ENCODE measurements at places on chromosomes 2 and 18. TPM values are rescaled to one million over a fixed set of nuclear protein-coding genes. Genes with fewer than 3 reads are reported as not detected.

DNA sequence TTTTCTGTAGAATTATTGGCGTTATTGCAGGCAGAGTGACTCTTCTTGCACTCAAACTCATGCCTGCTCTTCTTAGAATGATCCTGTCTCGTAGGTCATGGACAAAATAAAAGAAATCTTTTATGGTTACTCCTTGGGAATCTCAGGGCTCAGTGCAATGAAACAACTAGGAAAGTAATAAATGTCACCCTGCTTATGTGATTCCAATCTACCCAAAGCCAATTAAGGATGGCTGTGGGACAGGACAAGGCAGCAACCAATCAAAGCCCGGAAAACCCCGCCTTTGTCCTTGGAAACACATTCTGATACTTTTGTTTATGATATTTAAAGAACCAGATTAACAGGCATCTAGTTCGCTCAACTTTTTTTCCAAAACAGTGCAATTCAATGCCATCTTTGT, 53.0 kb downstream of the GRB14 start:
- DNase-seq, result no peak
- no peaks in the 10 kb centered on the region for H3K27me3 ChIP-seq
- no peaks in the 10 kb centered on the region for H3K36me3 ChIP-seq
- H3K27ac ChIP-seq, result no peak overlapping the region
- H3K4me1 ChIP-seq, result no peaks in the 10 kb centered on the region
- H3K4me3 ChIP-seq, result no peak overlapping the region

Gene CYP27C1
- not detected for total RNA-seq

GRCh38 chr18:6222271-6222670, 192.4 kb downstream of the L3MBTL4 start:
- H3K4me3 ChIP-seq, result no peak overlapping the region
- no peak for DNase-seq
- H3K36me3 ChIP-seq, result no peaks in the 10 kb centered on the region
- no peaks in the 10 kb centered on the region for H3K4me1 ChIP-seq
- no peaks in the 10 kb centered on the region for H3K27me3 ChIP-seq
- H3K27ac ChIP-seq, result no peak overlapping the region

Gene RETREG2
- total RNA-seq, result 84.7 TPM

- no peak overlapping the region for H3K4me3 ChIP-seq
- no peaks in the 10 kb centered on the region for H3K27me3 ChIP-seq
- H3K4me1 ChIP-seq, result no peaks in the 10 kb centered on the region
Observed at GRCh38 chr2:39913648-39914461, 134.8 kb upstream of the THUMPD2 start.

GRCh38 chr2:233400961-233401360, 46.7 kb downstream of the DGKD start:
- no peaks in the 10 kb centered on the region for H3K27me3 ChIP-seq
- DNase-seq, result no peak
- H3K4me3 ChIP-seq, result no peak overlapping the region
- peaks cover 23% of the 10 kb centered on the region for H3K4me1 ChIP-seq
- H3K27ac ChIP-seq, result no peak overlapping the region
- peaks cover 8% of the 10 kb centered on the region for H3K36me3 ChIP-seq

DNA sequence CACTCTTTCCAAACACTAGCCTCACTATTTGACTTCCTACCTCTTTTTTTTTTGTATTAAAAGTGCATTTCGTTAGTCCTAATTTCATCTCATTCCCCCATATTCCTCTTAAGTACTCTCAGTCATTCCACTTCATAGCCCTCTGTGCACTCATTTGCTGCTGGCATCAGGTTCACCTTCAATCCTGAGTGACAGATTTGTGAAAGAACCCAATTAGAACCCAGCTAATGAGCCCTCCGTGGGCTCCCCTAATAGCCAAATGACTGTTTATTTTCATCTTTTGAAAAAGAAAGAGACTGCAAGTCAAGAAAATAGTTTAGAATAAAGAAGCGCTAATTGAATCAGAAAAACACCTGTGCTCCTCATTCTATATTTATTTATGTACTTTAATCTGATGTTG, 512.1 kb upstream of the LRATD1 start:
- no peaks in the 10 kb centered on the region for H3K27me3 ChIP-seq
- no peaks in the 10 kb centered on the region for H3K36me3 ChIP-seq
- H3K27ac ChIP-seq, result no peak overlapping the region
- H3K4me1 ChIP-seq, result no peaks in the 10 kb centered on the region

GRCh38 chr18:33577685-33578517, at the start of gene ASXL3:
TSS of gene ASXL3 (plus strand) at chr18:33578219. CDS start at chr18:33578632, 413 bp downstream.
- no peak for DNase-seq
- H3K27ac ChIP-seq, result no peak within 1 kb of the TSS
- H3K36me3 ChIP-seq, result no peaks in the 10 kb centered on the region

DNA sequence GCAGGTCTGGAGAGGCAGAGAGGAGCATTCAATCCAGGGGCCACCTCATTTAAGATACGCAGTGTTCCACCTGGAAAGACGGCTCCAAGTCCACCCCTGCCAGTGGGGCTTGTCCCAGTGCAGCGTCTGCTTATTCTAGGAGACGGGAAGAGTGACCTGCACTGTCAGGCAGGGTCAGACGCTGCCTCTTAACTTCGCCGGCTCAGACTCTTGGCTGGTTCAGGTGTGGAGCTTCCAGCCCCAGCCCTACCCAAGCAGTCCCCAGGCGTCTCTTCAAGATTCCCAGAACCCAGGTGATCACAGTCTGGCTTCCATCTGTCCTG, 208.5 kb downstream of the TFCP2L1 start:
- no peaks in the 10 kb centered on the region for H3K4me1 ChIP-seq
- no peak for DNase-seq
- no peaks in the 10 kb centered on the region for H3K36me3 ChIP-seq

- H3K27ac ChIP-seq, result no peak overlapping the region
- H3K4me1 ChIP-seq, result no peaks in the 10 kb centered on the region
- no peak for DNase-seq
Observed at GRCh38 chr18:58534535-58535301, 94.2 kb downstream of the ALPK2 start.

DNA sequence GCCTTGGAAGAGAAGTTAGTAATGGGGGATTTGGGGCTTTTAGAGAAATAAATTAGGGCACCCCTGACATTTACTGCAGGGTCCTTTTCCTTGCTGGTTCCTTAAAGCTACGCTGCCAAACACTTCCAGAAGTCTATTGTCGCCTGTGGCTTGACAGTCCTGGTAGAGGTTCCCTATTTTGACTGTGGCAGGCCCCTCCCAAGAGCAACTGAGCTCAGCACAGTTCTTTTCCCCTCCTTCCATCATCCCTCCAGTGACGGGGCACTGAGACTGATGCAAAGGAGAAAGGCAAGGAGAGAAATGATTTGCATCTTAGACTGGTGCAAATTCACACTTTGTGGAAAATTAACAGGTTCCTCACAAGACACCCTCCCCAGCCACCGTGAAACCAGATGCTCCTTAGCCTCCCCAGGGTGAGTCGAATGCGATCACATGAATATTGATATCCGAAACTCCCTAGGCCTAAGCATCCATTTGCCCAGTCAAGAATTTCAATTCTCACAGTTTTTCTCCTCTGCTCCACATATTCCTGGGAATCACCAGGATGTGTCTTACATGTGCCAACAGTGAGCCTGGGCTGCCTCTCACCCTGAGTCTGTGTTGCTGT, 45.4 kb downstream of the RABL2A start:
- no peak overlapping the region for H3K27ac ChIP-seq
- H3K4me3 ChIP-seq, result no peak overlapping the region
- H3K36me3 ChIP-seq, result no peaks in the 10 kb centered on the region

DNA sequence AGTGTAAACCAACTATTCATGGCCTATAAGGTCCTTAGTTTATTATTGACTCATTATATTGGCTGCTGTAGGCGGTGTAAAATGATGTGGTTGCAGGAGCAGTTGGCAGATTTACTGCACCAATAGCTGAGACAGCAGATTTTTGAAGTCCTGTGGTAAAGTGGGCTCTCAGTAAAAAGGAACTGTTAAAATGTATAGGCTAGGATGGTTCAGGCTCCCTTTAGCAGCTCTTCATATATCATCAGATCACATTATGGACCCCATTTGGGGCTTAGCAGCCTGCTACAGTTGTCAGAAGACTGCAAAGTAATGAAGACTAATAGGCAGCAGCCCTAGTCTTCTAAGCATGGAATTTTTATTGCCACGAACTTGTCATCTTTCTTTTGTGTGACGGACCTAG, 27.8 kb downstream of the MTX2 start:
- H3K4me1 ChIP-seq, result no peaks in the 10 kb centered on the region
- H3K36me3 ChIP-seq, result peaks cover 4% of the 10 kb centered on the region
- no peak overlapping the region for H3K4me3 ChIP-seq
- H3K27me3 ChIP-seq, result no peaks in the 10 kb centered on the region
- no peak overlapping the region for H3K27ac ChIP-seq

DNA sequence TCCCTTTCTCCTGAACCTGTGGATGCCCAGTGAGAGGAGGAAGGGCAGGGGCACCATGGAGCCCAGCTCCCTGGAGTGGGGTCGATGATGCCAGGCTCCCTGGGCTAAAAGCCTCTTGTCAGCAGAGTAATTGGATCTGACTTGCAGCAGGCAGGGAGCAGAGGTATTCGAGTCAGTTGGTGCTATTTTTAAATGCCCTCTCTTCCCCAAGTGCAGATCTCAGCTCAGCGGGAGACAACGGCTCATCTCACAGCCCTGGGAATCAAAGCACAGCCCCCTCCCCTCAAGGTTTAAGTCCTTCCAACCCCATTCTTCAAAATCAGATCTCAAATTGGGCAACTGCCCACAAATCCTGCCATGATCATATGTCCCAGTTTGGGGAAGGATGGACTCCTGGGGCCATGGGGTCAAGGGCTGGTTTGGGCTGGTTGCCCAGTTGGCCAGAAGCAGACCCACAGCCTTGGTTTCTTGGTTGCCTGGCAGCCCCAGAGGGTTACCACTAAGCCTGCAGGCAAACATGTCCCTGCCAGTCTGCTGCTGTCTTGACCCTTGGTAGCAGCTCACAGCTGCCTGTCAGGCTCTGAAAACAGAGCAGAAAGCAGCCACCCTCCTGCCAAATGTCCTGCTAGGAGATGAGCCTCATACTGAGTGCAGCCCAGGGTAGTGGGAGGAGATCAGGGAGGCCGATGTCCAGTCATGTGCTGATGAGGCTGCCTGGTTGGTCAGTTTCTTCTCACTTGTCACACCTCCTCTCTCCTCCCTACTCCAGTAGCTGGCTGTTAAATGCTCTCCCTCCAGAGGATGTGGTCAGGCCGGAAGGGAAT, 244.9 kb downstream of the LOXHD1 start:
- no peak overlapping the region for H3K4me3 ChIP-seq
- no peaks in the 10 kb centered on the region for H3K4me1 ChIP-seq

Gene KCNIP3
- not detected for total RNA-seq

Gene TSPYL6
- not detected for total RNA-seq

DNA sequence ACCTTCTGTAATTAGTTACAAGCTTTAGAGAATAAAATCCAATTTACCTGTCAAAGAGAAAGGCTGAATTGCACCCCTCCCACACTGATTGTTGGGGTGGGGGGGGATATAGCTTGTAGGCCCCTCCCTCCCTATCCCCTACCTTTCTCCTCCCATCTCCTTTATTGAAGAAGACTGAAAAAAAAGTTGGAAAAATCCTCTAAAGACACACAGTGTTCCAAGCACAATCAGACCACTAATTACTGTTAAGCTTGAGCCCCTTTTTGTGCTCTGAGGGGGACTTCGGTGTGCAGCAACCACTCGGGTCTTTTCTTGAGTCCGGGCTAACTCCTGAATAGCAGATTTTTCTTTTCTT, 43.0 kb upstream of the FZD5 start:
- DNase-seq, result no peak
- H3K27me3 ChIP-seq, result no peaks in the 10 kb centered on the region
- H3K4me1 ChIP-seq, result no peaks in the 10 kb centered on the region
- H3K4me3 ChIP-seq, result no peak overlapping the region
- no peak overlapping the region for H3K27ac ChIP-seq

- H3K4me3 ChIP-seq, result no peak overlapping the region
- H3K27ac ChIP-seq, result no peak overlapping the region
- no peak for DNase-seq
- no peaks in the 10 kb centered on the region for H3K4me1 ChIP-seq
- peaks cover 2% of the 10 kb centered on the region for H3K27me3 ChIP-seq
Observed at GRCh38 chr18:8990276-8991031, 112.0 kb upstream of the NDUFV2 start.

All from CD4-positive, CD25-positive, alpha-beta regulatory T cell (primary cell).